ENCODE measurements at places on chromosomes 4 and X.

- DNase-seq: peak; percentile 4
These were observed 138.8 kb upstream of the BANK1 start for GRCh38 chr4:101651778-101652177.

DNA sequence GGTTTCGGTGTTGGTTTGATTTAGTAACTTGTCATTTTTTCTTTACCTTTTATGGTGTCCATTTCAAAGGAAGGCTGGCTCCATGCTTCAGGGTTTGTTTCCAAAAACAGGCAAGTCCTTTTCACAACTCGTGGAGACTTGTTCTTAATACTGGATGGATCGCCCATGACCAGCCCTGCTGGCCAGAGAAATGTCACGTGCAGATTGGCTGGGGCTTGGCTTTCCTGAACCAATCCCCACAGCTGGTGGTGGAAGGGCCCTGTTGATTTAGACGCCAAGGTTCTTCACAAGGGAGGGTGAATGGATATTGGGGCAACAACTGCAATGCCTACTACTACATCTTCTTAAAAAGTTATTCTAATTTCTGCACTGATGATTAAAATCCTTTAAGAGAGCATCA lies 92.6 kb downstream of the SHROOM3 start:
- DNase-seq: no peak

- no peak for DNase-seq
These were observed 46.7 kb downstream of the CFAP299 start for GRCh38 chr4:80382090-80382832.

DNA sequence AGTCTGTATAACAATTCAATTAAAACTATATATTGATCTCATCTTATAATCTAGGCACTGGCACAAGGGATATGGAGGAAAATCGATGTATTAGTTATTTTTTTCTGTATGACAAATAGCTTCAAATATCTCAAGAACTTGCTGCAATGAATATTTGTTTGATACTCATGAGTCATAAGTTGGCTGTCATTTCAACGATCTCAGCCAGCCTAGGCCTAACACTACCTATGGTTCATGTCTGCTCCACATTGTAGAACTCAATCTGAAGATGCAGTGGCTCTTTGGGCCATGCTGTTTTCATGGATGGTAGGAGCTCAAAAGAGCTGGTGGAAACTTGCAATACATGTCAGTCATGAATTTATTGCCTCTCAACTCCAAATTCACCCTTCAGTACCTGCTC lies 44.7 kb downstream of the MAGEB17 start:
- no peak for DNase-seq

- no peak for DNase-seq
These were observed 250.8 kb downstream of the SLC39A8 start for GRCh38 chr4:102094481-102094880.

- no peak for DNase-seq
These were observed 1729.3 kb downstream of the C4orf33 start for GRCh38 chr4:130825284-130825683.

GRCh38 chrX:19720236-19720635 lies 167.2 kb downstream of the SH3KBP1 start:
- peak; percentile 8 for DNase-seq

DNA sequence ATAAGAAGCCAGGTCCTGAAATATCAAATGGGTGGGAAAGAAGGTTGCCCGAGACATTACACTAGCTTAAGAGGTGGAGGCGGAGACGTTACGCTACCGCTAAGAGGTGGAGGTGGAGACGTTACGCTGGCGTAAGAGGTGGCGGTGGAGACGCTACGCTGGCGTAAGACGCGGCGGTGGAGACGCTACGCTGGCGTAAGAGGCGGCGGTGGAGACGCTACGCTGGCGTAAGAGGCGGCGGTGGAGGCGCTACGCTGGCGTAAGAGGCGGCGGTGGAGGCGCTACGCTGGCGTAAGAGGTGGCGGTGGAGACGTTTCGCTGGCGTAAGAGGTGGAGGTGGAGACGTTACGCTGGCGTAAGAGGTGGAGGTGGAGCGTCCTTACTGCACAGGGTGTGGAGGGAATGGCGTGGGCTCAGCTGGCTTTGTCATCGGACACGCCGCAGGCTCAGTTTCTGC lies 12.8 kb downstream of the CYP4V2 start:
- no peak for DNase-seq

GRCh38 chrX:12984603-12985319 lies 9.9 kb downstream of the TMSB4X start:
- peak; percentile 73 for DNase-seq

DNA sequence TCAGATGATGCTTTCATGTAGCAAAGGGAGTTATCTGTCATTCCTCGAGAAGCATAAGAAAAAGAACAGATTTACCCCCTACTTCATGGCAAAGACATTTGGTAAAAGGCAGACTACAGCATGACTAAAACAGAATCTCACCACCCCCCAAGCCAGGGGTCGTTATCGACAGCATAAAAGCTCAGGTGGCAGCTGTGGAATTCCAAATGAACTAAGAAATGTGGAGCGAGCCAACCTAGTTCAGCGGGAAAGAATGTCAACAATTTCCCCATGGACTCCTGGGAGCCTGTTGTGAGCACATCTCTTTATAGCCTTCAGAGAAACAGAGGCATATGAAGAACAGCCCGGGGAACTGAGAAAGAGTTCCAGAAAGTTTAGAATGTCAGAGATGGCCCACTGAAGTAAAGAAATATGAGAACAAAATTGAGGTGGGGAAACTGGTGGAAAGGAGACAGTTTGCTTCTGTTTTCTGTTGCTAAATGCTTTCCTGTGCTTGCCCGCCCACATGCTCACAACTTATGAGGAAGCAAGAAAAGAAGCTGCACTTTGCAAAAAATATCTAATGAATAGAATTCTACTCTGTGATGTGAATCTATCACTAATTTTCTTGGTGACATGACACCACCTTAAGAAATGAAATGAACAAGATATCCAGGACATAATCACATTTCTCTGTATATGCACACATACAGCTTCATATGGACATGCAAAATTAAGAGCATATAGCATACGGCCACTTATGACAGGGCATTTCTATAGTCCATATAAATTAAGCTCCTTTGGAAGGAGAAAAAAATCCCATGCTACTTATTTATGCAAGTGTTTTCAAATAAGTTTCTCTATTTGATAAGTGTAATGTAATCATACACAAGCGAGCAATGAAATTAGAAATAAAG lies 135.3 kb upstream of the MID1 start:
- DNase-seq: no peak

DNA sequence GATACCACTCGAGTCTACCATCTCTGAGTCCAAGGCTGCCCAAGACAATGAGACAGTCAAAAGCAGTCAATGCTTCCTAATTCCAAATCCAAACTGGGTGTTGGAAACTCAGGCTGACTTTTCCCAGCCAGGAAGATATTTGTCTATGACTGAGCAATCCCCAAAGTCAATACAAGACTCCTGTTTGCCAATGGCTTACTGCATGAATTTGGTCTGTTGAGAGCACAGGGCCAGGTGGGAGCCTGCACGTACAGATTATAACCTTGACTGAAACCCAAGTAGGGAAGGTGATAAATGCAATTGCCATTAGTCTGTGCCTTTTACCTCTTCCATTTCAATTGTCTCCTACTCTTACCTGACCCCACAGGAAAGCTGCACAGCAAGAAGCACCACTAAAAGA lies 72.6 kb upstream of the PPARGC1A start:
- DNase-seq: no peak
